GM13977 (cell line): ENCODE measurements at places on chromosomes 6 and 20.

DNA sequence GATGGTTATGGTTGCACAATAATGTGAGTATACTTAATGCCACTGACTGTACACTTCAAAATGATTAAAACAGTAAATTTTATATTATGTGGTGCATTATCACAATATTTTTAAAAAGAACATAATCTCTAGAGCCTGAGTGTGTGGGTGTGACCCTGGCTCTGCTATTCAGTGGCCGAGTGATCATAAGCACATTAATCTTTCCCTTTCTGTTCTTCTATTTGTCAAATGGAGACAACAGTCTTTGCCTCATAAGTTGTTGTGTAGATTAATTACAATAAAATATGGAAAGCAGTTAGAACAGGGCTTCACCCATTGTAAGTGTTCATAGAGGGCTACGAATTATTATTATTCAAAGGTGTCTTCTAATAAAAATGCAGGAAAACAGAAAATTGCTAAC lies 548.6 kb downstream of the HTR1B start:
- no peak for DNase-seq

GRCh38 chr6:110542311-110543024 lies 66.1 kb upstream of the SLC22A16 start:
- DNase-seq = no peak

DNA sequence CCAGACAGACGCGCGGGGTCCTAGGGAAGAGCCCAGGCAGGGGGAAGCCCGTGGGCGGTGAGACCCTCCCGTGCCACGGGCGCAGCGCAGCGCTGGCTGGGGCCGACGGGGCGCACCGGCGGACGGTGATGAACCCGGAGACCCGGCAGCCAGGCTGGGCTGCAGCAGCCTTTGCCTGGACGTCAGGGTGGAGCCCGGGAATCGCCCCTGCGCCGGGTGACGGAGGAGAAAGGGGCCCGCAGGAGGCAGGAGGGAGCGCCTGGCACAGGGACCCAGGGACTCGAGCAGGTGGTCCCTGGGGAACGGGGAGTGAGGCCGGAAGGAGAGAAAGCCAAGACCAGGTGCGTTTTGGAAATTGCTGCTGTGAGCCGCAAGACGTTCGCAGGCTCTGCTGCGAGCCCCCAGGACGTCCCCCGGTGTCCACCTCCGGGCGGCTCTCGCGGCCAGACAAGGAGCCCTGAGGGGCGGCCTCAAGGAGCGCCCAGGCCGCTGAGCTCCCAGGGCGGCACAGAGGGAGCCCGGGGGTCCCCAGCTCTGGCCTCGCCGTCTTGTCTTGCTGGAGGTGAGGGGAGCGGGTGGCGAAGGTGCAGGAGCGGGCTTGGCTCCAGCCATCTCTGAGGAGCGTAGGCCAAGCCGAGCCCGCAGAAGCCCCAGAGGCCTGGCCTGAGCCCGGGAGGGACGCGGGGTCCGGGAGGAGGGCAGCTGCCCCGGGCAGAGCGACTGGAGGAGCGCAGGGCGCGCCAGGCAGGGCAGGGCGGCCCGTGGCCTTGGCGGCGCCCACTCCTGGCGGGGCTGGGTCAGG lies 191.2 kb upstream of the PDE10A start:
- no peak for DNase-seq

DNA sequence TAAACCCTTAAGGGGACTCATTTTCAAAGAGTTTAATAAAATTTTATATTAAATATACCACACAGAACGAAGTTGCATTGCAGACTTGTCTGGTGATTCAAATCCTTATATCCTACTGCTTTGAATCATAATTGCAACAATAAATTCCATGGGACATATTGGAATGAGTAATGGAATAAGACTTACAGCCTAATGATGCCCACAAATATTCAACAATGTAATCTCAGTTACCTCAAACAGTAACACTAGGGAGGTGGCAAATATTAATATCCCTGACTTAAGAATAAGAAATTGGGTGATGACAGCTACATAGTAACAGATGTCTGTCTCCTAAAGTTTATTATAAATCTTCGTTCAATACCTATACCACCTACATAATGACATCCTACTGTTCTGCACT lies 52.6 kb downstream of the BMP5 start:
- no peak for DNase-seq

- no peak for DNase-seq
These were observed 261.9 kb upstream of the ECI2 start for GRCh38 chr6:4397307-4397706.
